ENCODE measurements at places on chromosomes 2 and 18. TPM values are rescaled to one million over a fixed set of nuclear protein-coding genes. Genes with fewer than 3 reads are reported as not detected.

The CNTNAP5 gene
- not detected for total RNA-seq

The INPP5D gene
- total RNA-seq = 0.15 TPM

The GTF2A1L gene
- total RNA-seq = 0.87 TPM

The UNC80 gene
- not detected for total RNA-seq

The SERPINB5 gene
- total RNA-seq = 0.29 TPM

The GALNT13 gene
- 0.17 TPM for total RNA-seq

The DPP10 gene
- not detected for total RNA-seq

The CPLX4 gene
- not detected for total RNA-seq

The TTN gene
- 0.50 TPM for total RNA-seq

The ARHGAP15 gene
- total RNA-seq = not detected

The SERPINB2 gene
- 6.5 TPM for total RNA-seq

The RPIA gene
- 7.0 TPM for total RNA-seq

The SH3YL1 gene
- 49.3 TPM for total RNA-seq

The MYO5B gene
- not detected for total RNA-seq

The PUM2 gene
- total RNA-seq = 44.1 TPM

The LIMS3 gene
- total RNA-seq = 2.3 TPM

The PIEZO2 gene
- 3.0 TPM for total RNA-seq

The AUP1 gene
- 90.3 TPM for total RNA-seq

The ANTXR1 gene
- total RNA-seq = 39.4 TPM

The KDM3A gene
- 24.4 TPM for total RNA-seq

The FOXI3 gene
- not detected for total RNA-seq

The MAB21L4 gene
- total RNA-seq = not detected

The CHST10 gene
- 5.2 TPM for total RNA-seq

The SCG2 gene
- total RNA-seq = 1.0 TPM

The FOXD4L1 gene
- 0.17 TPM for total RNA-seq

The ABCG8 gene
- not detected for total RNA-seq

The PCARE gene
- total RNA-seq = not detected

The CCDC102B gene
- total RNA-seq = 18.2 TPM

The TNS1 gene
- total RNA-seq = 114 TPM

Measured in smooth muscle cell of trachea (primary cell).